Diencephalon (tissue), 1 donor: ENCODE measurements at places on chromosomes 1 and 21. TPM values are rescaled to one million over a fixed set of nuclear protein-coding genes. Genes with fewer than 3 reads are reported as not detected.

Gene FASLG
- not detected for total RNA-seq

Gene S100A10
- 16.4 TPM for total RNA-seq

Gene ERICH3
- 20.3 TPM for total RNA-seq

Gene HCRTR1
- 2.5 TPM for total RNA-seq

Gene KCNE2
- 0.23 TPM for total RNA-seq

Gene EBNA1BP2
- 60.4 TPM for total RNA-seq

Gene PFKL
- total RNA-seq, result 133 TPM

Gene C1orf87
- 0.46 TPM for total RNA-seq

Gene C1orf167
- total RNA-seq, result not detected

Gene ADPRS
- 18.5 TPM for total RNA-seq

Gene MYOG
- total RNA-seq, result not detected

Gene CACHD1
- total RNA-seq, result 45.9 TPM

Gene BLACAT1
- 1.4 TPM for total RNA-seq

Gene C4BPB
- total RNA-seq, result not detected

Gene LAX1
- 0.23 TPM for total RNA-seq

Gene PRR9
- total RNA-seq, result not detected

Gene TEDDM1
- not detected for total RNA-seq

Gene IL22RA1
- total RNA-seq, result not detected

Gene LRRC53
- total RNA-seq, result 0.23 TPM

Gene LSS
- 44.3 TPM for total RNA-seq

Gene ZMYND12
- 1.6 TPM for total RNA-seq

Gene BNIPL
- 0.23 TPM for total RNA-seq

Gene TMEM82
- not detected for total RNA-seq

Gene HES3
- total RNA-seq, result not detected

Gene S100A1
- 2.1 TPM for total RNA-seq

Gene LAPTM5
- total RNA-seq, result 10.1 TPM

Gene DEPDC1
- 5.1 TPM for total RNA-seq

Gene PTGFR
- 4.6 TPM for total RNA-seq

Gene PGLYRP4
- not detected for total RNA-seq
